ENCODE measurements at places on chromosomes 1 and 21.

GRCh38 chr1:79737193-79737592 is 730.7 kb upstream of the ADGRL4 start:
- no peak for DNase-seq

DNA sequence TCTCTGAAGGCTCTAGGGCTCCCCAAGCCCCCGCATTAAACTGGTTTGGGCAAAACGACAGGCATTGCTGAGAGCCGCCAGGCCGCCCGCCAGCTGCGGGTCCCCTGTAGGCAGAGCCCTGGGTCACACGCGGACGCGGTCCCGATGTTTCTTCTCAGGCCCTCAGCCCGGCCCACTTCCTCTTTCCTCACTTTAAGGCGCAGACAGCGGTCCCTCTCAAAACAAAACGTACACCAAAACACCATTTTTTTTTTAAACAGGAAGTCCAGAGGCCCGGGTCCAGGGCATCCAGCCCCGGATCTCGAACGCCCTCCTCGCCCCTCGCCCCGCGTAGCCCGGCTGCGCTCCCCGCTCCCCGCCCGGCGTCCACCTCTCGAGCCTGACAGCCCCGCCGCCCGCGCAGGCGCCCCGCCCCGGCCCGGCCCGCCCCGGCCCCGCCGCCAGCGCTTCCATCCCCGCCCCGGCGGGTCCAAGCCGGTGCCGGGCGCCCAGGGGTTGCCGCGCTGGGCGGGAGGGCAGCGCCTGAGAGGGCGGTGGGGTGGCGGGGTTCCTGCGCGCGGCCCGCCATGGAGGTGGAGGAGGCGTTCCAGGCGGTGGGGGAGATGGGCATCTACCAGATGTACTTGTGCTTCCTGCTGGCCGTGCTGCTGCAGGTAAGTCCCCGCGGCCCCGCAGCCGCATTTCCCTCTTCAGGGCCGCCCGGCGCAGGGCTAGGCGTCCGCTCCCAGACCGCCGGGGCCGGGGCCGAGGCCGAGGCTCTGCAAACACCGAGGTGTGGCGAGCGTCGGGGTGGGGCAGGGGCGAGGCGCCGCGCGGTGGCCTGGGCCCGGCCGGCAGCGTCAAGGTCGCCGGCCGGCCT is at the start of gene SLC22A15:
TSS of gene SLC22A15 (plus strand) at position 452 of the 859 bp plus-strand sequence. CDS start at position 567, 115 bp downstream.
- DNase-seq: peak; percentile 7

- DNase-seq: no peak
These were observed 30.6 kb upstream of the MCOLN3 start for GRCh38 chr1:85078903-85079302.

DNA sequence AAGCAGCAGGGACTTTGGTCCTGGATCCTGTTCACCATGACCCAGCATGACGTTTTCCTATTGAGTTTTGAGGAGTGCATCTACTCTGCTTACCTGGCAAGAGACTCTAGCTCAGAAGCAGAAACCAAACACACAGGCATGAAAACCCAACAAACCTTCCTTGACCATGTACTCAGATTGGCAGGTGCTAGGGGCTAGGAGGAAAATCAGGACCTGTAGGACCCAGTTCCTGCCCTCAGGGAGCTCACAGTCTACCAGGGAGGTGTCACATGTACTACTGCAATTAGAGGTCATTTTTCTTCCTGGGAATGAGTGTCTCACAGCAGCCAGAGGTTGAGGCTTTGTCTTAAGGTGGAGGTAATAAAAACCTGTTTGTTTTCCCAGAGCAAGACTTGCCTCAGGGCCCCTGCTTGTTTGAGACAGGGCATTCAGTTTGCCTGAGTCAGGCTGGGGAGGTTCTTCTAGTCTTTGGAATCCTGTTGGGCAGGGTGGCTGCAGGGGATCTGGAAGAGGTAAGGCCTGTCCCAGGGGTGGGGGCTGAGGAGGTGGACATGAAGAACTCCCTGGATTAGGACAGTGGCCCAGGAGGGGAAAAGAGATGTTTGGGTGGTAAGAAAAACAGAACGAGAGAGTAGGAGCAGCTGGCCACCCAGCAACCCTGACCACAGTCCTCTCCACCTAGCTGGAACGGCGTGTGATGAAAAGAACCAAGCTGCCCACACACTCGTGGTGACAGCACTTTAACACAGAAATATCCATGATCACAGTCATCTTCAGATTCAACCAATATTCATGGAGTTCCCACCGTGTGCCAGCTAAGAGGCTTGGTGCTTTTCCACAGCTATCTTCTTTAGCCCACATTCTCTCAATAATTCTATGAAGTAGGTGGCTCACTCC is 30.8 kb downstream of the IER5 start:
- no peak for DNase-seq

GRCh38 chr1:232306269-232306961 is 323.5 kb downstream of the SIPA1L2 start:
- DNase-seq: no peak

DNA sequence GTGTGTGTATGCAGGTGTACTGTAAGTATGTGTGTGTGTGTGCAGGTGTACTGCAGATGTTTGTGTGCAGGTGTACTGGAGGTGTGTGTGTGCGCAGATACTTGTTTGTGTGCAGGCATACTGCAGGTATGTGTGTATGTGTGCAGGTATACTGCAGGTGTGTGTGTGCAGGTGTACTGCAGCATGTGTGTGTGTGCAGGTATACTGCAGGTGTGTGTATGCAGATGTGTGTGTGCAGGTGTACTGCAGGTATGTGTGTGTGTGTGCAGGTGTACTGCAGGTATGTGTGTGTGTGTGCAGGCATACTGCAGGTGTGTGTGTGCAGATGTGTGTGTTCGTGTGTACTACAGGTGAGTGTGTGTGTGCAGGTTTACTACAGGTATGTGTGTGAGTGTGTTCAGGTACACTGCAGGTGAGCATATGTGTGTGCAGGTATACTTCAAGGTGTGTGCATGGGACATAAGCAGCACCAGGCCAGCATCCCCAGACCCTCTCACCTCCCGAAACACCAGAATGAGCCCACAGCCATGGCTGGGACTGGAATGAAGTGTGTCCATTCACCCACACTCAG is 97.5 kb downstream of the DMRTB1 start:
- no peak for DNase-seq

GRCh38 chr1:116164150-116164549 is 53.0 kb downstream of the MAB21L3 start:
- no peak for DNase-seq

DNA sequence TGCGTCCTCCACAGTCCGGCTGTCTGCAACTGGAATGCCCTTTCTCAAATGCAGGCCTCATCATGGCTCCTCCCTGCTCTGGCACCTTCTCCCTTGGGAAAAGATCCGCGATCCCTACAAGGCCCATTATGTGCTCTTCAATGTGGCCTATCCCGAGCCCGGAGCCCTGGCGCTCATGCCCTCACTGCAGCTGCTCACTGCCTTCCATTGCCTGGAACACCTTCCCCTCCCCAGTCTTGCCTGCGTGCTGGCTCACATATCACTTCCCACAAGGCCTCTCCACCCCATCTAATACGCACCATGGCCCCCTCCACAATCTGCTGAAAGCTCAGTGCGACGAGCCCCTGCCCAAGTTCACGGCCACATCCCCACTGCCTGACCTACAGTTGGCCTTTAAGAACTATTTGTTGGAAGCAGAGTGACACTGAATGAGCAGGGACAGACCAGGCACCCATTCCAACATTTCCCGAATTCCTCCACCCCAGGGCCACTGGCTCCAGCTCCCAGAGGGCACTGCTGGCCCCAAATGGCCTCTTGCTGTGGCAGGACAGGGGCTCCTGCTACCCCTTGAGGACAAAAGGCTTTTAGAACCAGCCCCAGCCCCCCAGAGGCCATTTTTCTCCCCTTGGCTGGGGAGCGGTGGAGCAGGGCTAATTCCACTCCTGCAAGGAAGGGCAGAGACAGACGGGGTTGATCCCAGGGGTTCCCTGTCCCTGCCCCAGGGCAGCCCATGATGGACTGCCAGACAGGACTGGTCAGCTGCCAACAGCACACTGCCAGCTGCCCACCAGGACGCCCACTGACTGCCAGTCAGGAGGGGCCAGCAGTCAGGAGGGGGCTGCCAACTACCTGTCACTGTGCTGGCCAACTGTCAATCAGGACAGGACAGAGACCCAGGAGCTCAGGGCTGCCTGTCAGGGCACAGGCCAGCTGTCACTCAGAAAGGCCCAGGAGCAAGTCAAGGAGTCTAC is 64.8 kb downstream of the DHRS3 start:
- DNase-seq: no peak

GRCh38 chr1:240466509-240466908 is 145.4 kb downstream of the GREM2 start:
- DNase-seq: no peak

DNA sequence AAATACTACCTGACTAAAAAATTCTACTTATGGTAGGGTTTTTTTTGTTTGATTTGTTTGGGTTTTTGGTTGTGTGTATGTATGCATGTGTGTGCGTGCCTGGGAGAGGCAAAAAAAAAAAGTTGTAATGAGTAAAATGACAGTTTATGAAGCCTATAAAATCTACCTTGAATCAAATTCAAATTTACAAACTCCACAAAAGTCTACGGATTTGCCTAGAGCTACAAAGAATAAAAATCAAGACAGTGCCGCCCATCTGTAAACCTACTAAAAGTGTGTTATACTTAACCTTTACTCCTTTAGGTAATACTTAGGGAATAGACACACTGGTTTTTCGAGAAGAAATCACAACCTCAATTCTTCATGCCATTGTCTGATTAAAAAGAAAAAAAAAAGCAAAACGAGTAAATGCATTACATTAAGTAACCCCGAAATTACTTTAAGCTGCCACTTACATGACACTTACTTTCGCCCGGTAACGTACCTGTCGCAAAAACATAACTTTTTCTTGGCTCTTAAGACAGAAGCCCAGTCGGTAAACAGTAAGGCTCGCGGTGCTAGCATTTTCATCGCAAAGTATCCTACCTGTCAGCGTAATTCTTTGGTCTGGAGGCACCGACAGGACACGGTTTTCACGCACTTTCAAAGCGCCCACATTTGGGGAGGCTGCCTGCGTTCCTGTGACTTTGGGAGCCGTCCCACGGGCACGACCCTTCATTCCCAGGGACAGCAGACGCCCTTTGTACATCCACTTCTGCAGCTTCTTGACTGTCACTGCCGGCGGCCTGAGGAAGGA is 951 bp downstream of the SYDE2 start:
- DNase-seq: no peak

DNA sequence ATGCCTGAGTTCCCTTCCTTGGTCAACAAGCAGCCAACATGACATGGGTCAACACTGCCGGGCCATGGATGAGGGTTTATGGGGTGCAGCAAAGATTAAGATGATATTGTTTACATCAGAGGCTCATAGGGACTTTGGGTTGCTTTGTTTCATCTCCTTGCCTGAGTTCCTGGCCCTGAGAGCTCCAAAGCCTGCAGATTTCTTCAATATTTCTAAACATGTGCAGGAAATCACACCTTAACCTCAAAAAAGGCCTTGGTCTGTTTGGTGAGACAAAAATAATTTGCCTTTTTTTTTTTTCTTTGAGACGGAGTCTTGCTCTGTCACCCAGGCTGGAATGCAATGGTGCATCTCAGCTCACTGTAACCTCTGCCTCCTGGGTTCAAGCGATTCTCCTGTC is 876 bp downstream of the SLAMF8 start:
- DNase-seq: no peak

DNA sequence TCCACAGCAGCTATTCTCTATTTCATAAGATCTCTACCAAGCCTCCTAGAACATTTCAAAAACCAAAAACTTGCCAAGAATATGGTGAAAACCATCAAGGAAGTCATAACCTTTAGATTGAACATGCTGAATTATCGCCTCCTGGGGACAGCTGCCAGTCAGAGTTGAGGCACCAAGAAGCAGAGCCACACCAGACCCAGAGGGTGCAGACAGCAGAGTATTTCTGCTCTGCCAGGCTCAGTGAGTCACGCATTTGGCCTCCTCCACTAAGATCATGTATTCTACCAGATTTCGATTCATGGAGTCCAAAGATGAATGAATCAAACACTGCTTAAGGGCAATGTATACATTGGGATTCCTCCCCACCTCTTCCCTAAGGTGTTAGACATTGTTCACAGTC is 2.1 kb downstream of the F3 start:
- DNase-seq: no peak

DNA sequence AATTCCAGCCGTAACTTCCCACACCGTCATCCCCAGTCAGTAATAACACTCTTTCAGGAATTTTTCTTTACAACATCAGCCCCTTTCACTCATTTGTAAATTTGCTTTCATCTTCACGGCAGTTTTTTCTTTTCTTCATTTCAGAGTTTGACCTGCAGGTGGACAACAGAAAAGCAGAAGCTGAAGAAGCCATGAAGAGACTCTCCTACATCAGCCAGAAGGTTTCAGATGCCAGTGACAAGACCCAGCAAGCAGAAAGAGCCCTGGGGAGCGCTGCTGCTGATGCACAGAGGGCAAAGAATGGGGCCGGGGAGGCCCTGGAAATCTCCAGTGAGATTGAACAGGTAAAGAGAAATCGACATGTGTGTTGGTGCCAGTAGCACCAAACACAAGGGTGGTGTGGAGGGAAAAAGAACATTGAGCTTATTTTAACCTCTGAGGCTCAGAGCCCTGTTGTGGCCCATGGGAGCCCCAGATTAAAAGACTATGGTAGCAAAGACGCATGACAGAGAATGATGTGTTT is 53.2 kb downstream of the LAMC2 start:
- DNase-seq: no peak

GRCh38 chr1:175078629-175079028 is 11.0 kb downstream of the TNN start:
- no peak for DNase-seq

- DNase-seq: no peak
These were observed 79.8 kb downstream of the USP1 start for GRCh38 chr1:62516600-62516999.

Measured in activated T-helper 1 cell treated with Interleukin-2 at 50 U/mL for 16 hours (primary cell).